ENCODE measurements at places on chromosomes 2 and 18.

DNA sequence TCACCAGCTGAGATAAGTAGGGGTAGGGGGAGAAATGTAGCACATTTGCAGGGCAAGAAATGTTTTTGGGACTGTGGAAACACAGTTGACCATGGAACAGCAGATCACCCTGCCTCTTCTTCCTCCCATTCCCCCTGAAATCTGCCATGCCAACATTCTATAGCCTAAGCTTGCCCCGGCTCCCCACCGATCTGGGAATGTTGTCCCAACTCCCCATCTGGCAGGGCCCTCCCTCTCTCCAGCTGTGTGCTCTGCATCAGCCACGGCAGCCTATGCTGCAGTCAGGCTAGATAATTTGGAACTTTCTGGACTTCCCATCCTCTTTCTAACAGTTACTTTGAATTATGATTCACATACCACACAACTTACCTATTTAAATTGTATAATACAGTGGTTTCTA lies 425.1 kb upstream of the RAB6C start:
- no peak for DNase-seq

DNA sequence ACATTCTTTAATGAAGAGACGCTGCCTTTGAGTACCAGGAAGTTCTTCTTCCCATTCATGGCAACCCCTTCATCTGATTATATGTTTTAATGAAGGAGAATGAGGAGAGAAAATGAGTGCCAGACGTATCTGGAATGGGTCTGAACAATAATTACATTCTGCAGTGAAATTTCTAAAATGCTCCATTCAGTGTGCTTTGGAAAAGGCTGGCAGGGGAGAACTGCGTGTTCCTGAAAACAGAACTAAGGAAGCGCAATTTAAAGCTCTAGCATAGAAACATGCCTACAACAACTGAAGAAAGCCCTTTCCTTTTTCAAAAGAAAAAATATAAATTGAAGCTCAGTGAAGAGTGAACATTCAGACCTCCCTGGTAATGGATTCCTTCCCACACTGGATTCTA lies 58.8 kb downstream of the BOD1L2 start:
- no peak for DNase-seq

DNA sequence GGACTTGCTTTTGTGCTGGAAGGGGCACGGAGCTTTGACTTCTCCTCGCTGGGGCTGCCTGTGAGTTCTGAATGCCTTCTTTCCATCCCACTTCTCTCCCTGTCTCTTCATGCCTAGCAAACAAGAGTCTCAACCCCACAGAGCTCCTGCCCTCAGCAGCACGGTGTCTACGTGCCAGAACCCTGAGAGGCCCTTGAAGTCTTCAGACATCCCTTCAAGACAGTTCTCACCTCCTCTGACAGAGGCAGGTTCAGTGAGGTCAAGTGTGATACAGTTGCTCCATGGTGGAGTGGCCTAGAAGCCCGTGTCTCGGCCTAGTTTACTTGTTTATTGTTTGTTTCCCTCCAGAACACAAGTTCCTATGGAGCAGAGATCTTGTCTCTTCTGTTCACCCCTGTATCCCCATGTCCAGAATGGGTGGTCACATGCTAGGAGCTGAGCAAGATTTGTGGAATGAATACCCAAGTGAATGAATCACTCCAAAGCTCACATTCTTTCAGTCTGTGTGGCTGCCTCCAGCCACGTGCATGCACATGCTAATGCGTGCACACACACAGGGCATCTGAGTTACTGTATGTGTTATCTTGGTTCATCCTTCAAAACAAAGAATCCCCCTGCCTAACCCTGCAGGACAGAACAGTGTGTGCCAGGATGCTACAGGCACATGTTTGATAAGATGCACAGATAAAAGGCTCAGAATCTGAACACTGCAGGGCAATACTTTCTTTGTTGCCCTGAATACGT lies 391.6 kb downstream of the NBAS start:
- DNase-seq = no peak

GRCh38 chr2:54525321-54525720 lies 69.2 kb downstream of the SPTBN1 start:
- no peak for DNase-seq

DNA sequence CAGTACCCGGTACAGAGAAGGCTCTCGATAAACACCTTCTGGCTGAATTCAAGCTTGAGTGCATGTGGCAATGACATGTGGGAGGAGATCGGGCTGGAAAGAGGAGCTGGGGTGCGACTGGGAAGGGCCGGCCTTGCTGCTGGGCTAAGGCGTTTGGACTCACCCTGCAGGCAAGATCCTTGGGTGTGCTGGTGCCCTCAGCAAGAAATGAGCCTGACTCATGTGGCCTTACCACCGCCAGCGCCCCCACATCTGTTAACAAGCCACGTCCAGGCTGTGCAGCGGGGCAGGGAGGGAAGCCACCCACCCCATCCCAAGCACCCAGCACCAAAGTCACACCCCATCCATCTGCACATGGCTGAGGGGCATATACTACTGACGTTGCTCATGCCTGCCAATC lies 1.3 kb downstream of the HS1BP3 start:
- DNase-seq = no peak

DNA sequence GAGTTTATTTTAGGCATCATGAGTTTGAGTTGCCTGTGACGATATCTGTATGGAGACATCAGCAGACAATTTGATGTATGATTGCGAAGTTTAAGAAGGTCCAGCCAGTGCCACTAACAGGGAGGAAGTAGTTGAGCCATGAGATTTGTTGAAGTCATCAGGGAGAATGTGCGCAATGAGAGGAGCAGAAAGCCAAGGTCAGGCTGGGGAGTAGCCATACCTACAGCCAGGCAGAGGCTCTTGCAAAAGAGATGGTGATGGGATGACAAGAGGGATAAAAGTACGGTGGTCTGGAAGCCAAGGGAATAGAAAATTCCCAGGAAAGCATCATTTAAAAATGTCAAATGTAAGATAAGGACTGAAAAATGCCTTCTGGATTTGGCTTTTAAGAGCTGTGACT lies 51.2 kb downstream of the LIMS1 start:
- DNase-seq = no peak

DNA sequence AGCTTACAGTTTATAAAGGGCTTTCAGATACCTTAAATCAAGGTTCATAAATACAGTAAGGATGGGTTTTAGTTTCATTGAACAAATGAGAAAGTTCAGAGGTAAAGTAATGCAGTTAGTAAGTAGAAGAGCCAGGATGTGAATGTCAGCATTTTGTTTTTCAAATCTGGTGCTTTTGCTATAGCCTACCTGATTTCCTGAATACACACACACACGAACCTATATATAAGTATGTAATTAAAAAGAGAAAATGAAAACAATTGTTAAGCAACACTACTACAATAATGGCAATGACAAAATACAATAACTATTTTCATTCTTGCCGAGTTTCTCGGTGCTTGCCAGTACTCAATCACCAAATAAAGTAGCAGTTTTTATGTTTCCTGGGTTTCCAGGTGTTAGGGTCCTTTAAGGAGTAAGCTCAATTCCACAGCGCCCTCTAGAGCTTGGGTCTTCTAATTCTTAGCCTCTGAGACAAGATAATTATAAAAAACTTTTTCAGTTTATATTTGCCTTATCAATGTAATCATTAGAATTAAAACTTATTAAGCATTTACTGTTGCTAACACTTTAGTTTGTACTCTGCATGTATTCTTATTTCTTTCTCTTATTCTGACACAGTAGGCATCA lies 512.9 kb upstream of the ACVR2A start:
- DNase-seq = peak; percentile 13

DNA sequence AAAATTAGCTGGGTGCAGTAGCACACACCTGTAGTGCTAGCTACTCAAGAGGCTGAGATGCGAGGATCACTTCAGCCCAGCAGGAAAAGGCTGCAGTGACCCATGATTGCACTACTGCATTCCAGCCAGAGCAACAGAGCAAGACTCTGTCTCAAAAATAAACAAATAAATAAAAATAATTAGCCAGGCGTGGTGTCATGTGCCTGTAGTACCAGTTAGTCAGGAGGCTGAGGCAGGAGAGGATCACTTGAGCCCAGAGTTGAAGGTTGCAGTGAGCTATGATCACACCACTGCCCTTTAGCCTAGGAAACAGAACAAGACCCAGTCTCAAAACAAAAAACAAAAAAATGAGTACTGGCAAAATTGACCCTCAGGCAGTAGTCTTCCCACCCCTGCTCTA lies 61.9 kb upstream of the PPP1CB start:
- DNase-seq = no peak

DNA sequence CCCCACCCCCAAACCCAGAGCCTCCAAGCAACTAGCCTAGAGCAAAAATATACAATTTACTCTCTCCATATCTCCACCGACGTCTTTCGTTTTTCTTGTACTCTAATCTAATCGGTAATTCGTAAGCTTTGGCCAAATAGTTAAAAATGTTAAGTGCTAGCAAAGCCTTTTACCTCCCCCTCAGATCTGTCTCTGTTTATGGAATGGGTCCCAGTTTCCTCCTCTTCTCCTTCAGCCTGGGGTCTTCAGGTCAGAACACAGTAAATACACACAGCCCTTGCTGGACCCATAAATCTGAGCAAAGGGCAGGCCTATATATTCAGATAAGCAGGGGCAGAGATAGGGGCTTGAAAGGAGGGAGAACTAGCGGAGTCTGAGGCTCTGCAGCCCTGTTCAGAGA lies 267.4 kb downstream of the MEIS1 start:
- DNase-seq = no peak

- DNase-seq = no peak
Observed at GRCh38 chr2:118801151-118801550, 46.3 kb downstream of the EN1 start.

- DNase-seq = no peak
Observed at GRCh38 chr2:102224824-102225739, 38.3 kb downstream of the IL1RL2 start.

DNA sequence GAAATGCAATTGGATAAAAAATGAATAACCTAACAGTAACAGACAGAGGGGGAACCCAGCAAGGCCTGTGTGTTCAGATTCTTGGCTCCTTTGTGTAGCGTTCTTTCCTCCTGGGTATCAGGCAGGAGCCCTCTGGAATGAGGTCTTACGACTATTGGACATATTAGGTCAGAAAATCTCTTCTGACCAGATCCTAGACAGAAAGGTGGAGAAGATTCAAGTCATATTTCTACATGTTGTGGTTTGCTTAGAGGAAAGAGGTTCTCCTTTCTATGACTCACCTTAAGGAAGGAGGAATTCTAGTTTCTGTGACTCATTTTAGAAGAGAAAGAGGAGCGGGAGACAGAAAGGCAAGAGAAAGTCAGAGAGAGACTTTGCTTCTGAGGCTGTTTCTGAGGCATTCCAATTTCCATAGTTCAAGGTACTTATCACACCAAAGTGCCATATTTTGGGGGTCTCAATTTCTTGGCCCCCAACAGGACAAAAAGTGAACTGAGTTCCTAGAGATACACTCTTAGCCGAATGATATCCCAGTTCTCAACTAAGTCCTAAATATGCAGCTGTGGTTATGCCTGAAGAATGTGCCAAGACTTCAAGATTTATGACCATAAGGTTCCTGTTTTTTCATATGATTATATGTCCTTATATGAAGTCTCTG lies 618.6 kb downstream of the ZEB2 start:
- no peak for DNase-seq

DNA sequence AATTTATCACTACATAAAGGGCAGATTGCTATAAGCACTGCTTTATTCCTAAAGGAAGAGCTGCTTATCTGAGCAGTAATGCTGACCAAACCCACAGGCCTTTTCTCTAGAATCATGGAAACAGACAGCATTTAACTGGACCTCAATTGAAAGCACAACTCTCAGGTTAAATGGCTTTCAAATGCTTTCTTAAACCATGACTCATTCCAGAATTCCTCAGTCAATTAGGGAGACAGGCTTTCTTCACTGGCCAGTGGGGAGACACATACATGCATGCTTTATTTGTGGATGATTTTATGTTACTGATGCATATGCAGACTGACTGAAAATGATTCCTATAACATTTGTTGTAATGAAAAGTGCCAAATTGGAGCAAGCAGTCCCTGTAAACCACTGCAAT lies 114.6 kb downstream of the ACVR1 start:
- no peak for DNase-seq

GRCh38 chr2:30349691-30350090 lies 97.4 kb upstream of the LCLAT1 start:
- DNase-seq = no peak

DNA sequence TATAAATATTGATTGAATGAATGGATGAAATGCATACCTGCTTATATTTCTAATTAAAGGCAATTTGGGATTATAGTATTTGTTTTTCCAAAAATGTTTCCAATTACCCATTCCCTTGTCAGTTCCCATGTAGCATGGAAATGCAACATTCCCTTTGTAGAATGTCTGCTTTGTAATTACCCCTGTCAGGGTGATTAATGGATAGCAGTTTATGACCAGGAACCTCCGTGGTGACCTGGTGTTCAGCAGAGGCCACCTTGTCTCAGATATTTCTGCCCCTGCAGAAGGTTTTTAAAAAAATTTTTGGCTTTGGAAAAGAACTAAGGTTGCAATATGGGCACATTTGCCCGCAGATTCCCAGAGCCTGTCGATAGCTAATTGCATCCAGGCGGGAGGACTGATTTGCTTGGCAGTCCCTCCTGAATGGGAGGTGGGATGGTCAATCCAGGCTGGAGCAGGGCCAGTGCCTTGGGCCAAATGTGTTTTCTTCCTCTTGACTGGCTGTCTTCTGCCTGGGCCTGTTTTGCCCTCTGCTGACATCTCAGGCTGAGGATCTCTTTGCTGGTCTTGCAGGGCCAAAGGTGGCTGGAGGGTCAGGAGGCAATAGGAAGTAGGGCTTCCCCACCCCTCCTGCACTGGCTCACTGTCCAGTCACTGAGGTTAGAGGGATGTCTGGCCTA lies 82.1 kb downstream of the TMEM182 start:
- DNase-seq = no peak

- DNase-seq = no peak
Observed at GRCh38 chr2:150459281-150459680, 28.2 kb downstream of the RND3 start.

DNA sequence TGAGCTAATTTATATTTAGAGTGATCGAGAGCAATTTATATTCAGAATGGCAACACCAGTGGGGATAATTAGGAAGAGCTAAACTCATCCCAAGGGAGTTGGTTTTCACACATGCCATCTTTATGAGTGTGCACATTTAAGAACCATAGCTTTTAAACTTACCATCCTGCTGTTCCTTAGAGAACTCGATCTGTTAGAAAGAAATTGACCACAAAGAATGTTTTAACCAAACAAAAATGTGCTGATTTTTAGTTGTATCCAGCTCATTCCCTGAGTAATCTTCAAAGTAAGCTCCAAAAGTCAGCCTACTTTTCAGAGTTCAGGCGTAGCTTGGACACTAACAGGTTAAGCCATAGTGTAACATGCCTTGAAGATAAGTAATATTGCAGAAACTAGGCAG lies 12.6 kb downstream of the MYL1 start:
- DNase-seq = no peak

GRCh38 chr2:59076079-59076619 lies 835.0 kb upstream of the FANCL start:
- no peak for DNase-seq
